NCI-H446 treated with DMSO at 0.1 percent for 48 hours (cell line): ENCODE measurements at places on chromosomes 3 and 15.

GRCh38 chr3:194343561-194343893, 7.6 kb downstream of the CPN2 start:
- no peak for DNase-seq

- no peak for DNase-seq
Measured at GRCh38 chr3:15097891-15098290, 1.1 kb downstream of the RBSN start.

DNA sequence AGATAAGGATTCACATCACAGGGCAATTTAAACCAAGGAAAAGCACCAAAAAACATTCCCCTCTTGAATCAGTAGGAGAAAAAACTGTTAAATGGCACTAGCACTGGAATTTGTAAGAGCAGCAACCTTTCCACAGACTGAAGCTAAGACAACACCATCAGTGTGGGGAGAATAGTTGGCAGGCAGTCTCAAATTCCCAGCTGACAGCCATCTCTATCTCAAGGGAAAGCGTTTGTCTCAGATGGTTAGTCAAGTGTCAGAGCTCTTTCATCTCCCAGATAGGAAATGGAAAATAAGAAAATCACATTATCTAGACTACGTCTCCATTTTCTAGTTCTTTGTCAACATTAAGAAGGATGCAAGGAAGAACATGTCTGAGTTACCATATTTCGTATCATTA, 228.7 kb downstream of the WDR72 start:
- DNase-seq = peak; percentile 18

GRCh38 chr3:123521179-123521969, 63.5 kb downstream of the HACD2 start:
- DNase-seq = no peak

DNA sequence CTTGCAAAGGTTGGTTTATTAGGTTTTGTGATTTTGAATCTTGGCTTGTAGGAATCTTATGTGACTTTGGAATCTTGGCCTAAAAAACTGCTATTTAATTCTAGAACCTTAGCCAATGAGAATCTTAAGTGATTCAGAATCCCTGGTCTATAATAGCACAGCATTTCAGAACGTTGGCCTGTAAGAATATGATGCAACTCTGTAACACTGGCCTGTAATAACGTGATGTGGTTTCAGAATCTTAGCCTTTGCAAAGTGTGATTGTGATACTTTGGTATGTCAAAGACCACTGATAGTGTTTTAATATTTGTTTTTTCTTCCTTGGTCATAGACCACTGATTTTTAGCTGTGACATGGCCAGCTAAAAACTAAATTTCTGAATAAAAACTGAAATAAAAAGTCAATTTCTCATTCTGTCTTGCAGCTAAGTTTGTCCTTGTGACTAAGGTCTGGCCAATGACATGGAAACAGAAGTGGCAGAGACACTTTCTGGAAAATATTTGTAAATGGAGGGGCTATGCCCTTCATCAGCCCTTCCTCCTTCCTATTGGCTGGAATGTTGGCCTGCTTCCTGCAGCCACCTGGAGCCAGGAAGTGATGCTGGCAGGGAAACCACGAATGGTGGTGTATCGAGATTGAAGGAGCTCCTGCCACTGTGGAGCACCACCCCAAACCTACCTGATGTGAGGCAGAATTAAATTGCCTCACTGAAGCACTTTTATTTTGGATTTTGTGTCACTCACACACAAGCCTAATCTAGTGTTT, 42.3 kb upstream of the CORO2B start:
- DNase-seq = no peak

DNA sequence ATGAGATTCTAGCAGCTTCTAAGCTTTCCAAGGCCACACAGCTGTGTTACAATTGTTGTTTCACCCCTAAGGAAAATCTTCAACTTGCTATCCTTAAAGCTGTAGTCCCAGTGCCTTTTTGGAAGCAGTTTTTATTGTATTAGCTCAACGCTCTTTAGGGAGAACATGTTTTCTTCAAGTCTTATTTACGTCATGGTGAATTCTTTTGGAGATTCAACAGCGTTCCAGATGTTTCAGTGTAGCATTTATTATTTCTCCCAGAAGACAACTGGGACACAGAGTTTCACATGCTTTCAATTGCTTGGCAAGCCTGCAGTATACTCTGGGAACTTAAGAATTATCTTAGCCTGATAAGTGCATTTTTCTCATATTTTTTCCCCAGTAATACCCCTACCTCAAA, 888.3 kb downstream of the PLOD2 start:
- DNase-seq = no peak

- DNase-seq = no peak
Measured at GRCh38 chr3:176734146-176734545, 463.1 kb downstream of the TBL1XR1 start.

DNA sequence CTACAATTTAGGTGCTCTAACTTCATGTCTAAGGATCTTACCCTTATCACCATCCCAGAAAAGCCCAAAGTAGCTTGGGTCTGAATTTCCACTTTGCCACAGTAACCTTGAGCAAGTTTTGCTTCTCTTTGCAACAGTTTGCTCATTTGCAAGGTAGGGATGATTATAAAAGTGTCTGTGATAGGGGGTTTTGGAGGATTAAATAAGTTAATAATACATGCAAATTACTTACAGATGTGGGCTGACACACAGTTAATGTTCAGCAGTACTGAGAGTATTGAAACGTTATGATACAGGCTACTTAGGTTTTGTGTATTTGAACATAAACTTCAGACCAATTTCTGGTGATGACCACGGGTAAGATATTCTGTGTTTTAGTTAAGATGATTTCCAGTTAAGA, 444.7 kb upstream of the TPRG1 start:
- DNase-seq = no peak

- no peak for DNase-seq
Measured at GRCh38 chr15:65212097-65212496, 824 bp upstream of the CILP start.

- DNase-seq = no peak
Measured at GRCh38 chr15:71551566-71551965, 258.8 kb upstream of the NR2E3 start.

GRCh38 chr3:20056725-20057611, 16.7 kb downstream of the KAT2B start:
- DNase-seq = peak; percentile 18

- no peak for DNase-seq
Measured at GRCh38 chr15:70488002-70488605, 275.3 kb downstream of the UACA start.

- DNase-seq = no peak
Measured at GRCh38 chr3:158213461-158213860, 103.6 kb downstream of the RSRC1 start.

- no peak for DNase-seq
Measured at GRCh38 chr3:49873623-49874022, 3.9 kb upstream of the CAMKV start.

- DNase-seq = peak; percentile 96
Measured at GRCh38 chr3:108391917-108392593, 95.7 kb downstream of the HHLA2 start.

- peak; percentile 24 for DNase-seq
Measured at GRCh38 chr15:42707068-42707467, 29.9 kb downstream of the CDAN1 start.
